ENCODE measurements at places on chromosomes 2 and 18.

DNA sequence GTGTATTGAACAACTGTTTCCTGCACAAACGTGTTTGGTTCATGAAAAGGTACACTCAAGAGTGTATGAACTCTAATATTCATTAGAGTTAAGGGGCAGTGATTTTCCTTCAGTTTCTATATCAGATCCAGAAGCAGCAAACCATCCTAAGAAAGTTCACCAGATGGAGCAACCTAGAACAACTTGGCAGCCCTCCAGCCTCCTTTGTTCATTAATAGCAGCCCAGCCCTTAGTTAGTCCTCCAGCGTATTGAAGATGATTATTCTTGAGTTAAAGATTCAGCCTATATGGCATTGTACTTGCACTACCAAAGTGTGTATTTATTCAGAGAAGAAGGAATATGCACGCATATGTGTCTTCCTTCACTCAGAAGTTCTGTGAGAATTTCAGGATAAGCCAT, 365.5 kb downstream of the SETBP1 start:
- DNase-seq: no peak

DNA sequence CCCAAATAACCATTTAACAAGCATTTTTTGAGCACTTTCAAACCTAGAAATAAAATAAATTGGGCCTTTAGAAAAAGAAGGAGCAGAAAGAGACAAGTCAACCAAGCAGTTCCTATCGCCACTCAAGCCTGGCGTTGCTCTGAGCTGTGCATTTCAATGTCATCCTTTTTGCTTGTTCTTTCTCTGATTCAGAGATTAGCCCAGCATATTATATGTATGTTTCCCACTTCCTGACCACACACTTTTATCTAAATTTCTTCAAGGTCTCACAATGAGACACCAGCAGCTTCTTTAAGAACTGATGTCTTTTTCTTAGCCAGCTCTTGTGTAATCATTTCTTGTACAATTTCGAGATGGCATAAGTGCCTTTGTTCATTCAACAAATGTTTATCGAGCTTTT, 344.5 kb upstream of the ID2 start:
- DNase-seq: no peak

GRCh38 chr2:424306-425171, 136.6 kb upstream of the ALKAL2 start:
- DNase-seq: no peak

DNA sequence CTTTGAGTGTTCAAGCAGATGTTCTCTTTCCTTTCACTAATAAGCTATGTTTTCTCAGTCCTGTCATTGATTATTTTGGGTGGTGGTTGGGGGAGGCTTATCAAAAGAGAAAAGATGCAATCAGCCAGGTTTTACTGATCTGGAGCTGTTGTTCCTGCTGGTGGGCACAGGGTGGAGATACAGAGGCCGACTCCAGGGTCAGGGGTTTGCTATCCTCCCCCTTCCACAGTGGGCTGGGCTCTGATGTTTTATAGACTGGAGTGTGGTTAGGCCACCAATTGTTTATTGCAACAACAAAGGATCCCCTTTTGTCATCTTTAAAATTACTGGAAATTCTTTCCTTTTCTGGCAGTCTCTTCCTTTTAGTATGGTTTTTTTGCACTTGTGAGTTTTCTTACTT, 120.5 kb downstream of the TANC1 start:
- DNase-seq: no peak

GRCh38 chr2:6492573-6492972, 373.1 kb downstream of the CMPK2 start:
- DNase-seq: no peak

GRCh38 chr2:89837962-89838625, 1146.6 kb downstream of the RPIA start:
- no peak for DNase-seq

DNA sequence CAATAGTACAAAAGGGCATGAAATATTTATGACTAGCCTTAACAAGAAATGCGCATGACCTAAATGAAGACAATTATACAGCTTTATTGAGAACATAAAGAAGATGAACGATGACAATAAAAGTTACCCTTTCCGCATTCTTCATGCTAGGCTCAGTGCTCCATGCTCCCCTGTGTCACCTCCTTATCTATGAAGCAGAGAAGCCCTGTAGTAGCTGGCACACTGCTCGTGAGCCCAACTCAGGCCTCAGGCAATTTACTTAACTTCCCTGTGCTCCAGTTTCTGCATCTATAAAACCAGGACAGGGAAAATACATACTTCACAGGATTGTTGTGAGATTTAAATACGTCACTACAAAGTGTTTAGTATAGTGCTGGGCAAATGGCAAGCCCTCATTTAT, 34.5 kb upstream of the NABP1 start:
- DNase-seq: no peak

GRCh38 chr2:60954139-60954538, 63.4 kb upstream of the PEX13 start:
- no peak for DNase-seq

- DNase-seq: no peak
These were observed 13.7 kb downstream of the SOS1 start for GRCh38 chr2:39107156-39107555.

- no peak for DNase-seq
These were observed 40.3 kb upstream of the FAM171B start for GRCh38 chr2:186653511-186653910.

GRCh38 chr2:135744760-135745314, 3.2 kb downstream of the UBXN4 start:
- no peak for DNase-seq

DNA sequence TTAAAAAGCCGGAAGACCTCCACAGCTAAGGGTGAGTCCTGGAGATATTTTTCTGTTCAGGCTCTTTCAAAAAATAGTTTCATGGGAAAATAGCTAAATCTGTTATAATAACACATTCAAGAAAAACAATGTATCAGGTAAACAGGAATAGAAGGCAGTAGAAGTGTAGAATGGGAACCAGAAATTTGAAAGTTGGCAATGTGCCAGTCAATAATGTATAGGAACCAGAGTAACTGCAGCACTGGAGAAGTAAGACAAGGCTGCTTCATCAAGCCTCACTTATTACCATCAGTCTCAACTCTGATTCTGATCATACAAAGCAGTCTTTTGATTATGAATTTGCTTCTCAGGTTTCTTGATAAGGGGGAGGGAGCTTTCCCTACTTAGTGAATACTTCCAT, 81.4 kb upstream of the VRK2 start:
- DNase-seq: no peak

DNA sequence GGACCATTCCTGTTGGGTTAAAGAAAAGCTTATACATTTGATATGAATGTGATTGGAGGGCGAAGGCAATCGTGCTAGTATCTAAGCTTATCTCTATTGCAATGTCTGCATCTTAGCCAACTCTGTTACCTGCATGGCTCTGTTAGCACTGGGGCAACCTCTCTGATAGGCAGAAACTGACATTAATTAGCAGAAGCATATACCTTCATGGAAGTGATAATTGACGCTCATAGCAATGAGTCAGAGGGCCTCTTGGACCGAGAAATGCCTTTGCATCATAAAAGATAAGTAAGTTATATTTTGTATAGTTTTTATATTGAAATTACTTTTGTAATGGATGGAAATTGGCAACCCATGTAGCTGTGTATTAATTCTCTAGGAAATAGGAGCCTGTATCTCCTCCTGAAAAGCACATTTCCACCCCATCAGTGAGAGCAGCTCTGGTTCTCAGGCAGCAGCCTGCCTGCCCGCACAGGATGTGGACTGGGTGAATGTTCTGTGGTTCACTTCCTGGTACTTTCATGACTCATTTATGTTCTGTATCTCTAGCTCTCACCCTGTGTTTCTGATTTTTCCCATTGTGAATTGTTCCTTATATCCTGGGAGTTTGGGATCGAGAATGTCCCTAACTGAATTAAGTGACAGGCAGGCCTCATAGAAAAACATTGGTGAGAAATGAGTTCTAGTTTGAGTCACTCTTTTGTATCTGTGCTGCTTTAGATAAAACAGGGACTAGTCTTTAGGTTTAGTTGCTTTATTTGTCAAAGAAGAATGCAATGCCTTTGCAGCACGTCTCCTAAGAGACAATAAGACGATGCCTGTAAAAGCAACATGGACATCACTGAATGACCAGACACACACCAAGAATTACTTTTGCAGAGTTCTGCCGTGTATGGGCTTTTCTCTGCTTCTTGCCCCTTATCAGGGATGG, 344.9 kb downstream of the DCDC2C start:
- no peak for DNase-seq

GRCh38 chr2:65098741-65099140, 31.2 kb downstream of the RAB1A start:
- no peak for DNase-seq

GRCh38 chr2:167136879-167137596, 248.8 kb downstream of the XIRP2 start:
- no peak for DNase-seq

GRCh38 chr18:54173980-54174630, 50.4 kb downstream of the MBD2 start:
- no peak for DNase-seq

GRCh38 chr18:23226391-23226790, 91.1 kb downstream of the CABLES1 start:
- DNase-seq: no peak

DNA sequence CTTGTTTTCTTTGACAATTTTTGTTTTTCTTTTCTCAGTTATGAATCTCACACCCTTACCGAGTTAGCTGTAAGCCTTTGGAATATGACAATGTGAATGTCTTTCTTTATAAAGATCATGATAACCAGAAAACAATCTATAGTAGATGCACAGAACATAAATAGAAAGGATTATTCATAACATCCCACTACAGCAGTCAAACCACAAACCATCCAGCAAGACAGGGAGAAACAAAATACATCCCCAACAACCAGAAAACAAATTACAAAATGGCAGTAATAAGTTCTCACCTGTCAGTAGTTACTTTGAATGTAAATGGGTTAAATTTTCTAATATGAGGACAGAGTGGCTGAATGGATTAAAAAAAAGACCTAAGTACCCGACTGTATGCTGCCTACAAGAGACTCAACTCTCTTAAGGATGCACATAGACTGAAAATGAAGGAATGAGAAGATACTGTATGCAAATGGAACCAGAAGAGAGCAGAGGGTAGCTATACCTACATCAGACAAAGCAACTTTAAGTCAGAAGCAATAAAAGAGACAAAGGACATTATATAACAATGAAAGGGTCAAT, 124.6 kb downstream of the ZNF532 start:
- no peak for DNase-seq

DNA sequence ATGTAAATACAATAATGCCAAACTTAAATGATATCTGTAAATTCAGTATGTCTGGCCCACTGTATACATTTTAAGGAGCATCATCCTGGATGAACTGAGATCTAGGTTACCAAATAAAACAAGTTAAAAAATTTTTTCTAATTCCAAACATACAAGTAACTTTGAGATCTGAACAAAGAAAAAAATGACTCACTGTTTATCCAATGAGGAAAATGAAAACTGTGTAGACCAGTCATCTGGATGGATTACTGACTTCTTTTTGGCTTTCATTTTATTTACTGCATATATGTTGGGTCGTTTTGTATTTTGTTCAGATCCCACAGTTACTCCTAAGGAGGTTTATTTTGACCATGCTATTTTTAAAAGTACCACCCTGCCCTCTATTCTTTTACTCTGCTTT, 189.8 kb downstream of the RBM43 start:
- no peak for DNase-seq

- DNase-seq: no peak
These were observed 157.6 kb downstream of the ATAD2B start for GRCh38 chr2:23769364-23769763.

- DNase-seq: no peak
These were observed 79.5 kb downstream of the DGKD start for GRCh38 chr2:233433794-233434193.

GRCh38 chr2:161076936-161077335, 83.3 kb upstream of the TANK start:
- DNase-seq: no peak

GRCh38 chr2:168614172-168615018, 158.3 kb downstream of the CERS6 start:
- no peak for DNase-seq

DNA sequence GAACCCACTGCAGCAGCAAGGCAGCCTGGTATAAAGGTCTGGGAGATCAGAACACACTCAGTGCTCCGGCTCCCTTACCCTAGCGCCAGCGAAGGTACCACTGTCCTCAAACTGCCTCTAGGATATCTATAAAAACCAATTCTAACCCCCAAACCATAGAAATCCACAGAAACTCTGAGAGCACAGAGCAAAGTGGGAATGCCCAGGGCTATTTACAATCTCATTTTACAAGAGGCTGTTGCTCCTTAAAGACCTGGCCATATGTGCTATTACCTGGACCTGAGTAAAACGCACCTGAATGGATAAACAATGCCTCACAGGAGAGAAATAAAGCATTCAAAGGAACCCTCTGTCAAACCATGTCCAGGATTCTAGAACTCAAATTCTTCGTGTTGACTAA, 4.3 kb downstream of the STK39 start:
- DNase-seq: no peak

DNA sequence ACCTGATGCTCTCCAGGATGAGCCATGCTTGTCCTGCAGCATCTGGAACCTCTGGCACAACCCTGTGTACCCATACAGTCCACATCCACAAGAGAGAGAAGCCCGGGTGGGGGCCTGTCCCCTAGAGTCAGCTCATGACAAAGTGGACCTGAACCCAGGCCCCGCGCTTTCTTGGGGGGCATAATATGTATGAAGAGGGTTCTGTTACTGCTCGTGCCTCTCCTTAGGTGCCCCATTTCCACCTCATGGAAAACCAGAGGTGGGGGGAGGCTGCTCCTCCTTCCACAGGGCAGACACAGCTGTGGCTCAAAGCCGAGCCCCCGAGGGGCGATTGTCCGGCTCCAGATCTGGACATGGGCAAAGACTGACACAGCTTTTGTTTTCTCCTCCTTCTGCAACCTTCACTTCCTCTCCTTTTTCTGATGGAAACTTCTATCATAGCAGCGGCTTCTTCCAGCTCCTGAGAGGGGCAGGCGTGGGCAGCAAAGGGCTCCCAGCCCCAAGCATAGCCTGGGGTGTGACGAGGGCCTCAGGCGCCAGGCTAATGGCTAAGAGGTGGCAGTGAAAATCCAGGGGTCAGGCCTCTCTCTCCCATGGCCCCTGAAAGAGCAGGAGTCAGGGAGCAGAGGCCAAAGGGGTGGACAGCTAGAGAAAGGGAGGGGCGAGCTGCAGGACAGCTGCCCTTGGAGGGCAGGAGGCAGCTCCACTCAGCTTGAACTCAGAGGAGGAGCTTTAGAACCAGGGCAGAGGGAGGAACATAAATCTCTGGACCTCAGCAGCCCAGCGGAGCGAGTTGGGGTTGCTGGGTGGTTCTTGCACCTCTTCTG, 155.5 kb downstream of the ZFP36L2 start:
- no peak for DNase-seq

GRCh38 chr2:108632332-108633160, 86.7 kb upstream of the RANBP2 start:
- DNase-seq: peak; percentile 72
